ENCODE measurements at places on chromosomes 4 and X.

- DNase-seq, result peak; percentile 60
Observed at GRCh38 chrX:47596256-47596655, 14.0 kb downstream of the TIMP1 start.

DNA sequence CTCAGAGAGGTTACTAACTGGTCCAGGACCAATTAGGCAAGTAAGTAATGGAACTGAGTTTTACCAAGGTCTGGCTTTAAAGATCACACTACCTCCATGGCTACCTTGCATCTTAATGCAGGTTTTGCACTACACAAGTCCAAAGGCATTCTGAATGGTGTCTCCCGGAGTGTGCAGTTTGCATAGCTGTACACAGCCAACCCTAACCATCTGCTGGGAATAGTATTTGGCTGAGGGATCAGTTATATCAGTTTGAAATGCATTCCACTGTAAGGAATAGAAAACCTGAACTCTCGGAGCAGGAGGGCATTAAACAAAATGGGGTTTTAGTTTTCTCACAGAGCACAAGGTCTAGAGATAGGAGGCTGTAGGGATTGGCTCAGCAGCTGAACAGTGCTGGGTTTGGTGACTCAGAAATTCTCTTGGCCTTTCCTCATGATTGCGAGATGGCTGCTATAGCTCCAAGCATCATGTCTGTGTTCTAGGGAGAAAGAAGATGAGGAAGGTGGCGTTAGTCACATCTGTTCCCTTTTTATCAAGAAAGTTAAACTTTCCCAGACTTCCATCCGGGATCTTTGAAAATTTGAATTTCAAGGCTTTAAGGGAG, 177.1 kb downstream of the NHS start:
- peak; percentile 66 for DNase-seq

DNA sequence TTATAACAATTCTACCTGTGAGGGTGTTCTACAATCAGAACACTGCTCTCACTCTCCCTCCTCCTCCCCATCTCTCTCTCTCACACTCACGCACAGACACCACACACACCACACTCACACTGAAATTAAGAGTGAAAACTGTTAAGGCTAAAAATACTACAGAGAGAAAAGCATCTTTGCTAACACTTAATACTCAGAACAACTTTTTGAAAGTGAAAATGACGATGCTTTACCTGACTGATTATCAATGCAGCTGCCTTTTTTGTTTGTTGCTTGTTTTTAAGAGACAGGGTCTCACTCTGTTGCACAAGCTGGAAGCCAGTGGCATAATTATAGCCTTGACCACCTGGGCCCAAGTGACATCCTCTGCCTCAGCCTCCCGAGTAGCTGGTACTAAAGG, 222.4 kb downstream of the APBB2 start:
- no peak for DNase-seq

GRCh38 chr4:178192611-178193010, 750.4 kb upstream of the AGA start:
- DNase-seq, result no peak

DNA sequence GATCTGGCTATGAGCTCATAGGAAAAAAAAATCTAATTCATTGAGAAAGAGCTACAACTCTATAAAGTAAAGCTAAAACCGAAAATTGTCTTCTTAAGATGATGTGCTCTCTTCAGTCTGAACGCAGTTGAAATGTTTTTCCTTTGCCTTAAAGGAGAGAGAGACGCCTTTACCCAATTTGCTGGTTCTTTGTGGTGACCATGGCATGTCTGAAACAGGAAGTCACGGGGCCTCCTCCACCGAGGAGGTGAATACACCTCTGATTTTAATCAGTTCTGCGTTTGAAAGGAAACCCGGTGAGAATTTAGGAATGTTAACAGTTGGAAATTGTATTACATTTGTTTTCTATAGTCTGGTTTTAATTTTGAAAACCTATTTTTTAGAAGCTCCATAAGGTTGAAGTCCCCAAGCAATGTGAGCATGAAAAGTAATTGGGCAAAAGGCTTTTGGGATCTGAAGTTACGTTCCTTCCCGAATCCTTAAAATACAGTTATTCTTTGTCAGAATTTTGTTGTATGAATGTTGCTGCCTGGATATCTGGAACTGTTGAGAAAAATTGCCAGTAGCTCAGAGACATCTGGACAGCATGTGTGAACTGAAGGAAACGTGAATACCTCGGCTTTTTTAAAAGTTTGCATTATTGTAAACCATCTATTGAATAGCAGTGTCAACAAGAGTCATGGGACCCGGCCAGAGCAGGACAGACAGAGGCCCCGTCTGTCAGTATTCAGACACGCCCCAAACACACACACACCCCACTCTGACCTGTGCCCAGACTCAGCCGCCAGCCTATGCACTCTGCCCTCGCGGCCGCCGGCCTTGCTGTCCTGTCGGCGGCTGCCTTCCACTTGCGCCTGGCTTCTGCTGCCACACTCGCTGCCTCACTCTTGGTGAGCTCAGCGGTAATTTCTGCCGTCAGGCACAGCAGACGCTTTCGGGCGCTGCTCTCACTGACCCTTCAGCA, 9.9 kb downstream of the PIGG start:
- DNase-seq, result no peak

DNA sequence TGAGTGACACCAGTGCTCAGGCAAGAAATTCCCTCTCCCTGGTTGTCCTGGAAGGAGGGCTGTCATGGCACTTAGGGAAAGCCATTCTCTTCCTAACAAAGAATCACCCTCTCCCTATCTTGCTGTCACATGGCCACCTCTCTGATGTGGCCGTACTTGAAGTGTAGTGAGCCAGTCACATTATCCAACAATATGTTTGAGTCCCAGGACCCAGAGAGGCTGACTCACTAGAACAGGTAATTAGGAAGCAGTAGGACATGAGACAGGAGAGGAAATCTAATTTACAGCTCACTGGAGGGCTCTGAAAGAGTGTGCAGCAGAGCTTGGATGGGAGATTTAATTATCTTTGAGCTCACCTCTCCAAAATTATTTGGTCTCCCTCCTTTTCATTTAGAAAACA, 299.1 kb downstream of the ARHGAP24 start:
- no peak for DNase-seq

GRCh38 chr4:166481739-166482138, 608.7 kb downstream of the TLL1 start:
- DNase-seq, result peak; percentile 11

GRCh38 chr4:99722006-99722405, 64.4 kb upstream of the C4orf54 start:
- no peak for DNase-seq

DNA sequence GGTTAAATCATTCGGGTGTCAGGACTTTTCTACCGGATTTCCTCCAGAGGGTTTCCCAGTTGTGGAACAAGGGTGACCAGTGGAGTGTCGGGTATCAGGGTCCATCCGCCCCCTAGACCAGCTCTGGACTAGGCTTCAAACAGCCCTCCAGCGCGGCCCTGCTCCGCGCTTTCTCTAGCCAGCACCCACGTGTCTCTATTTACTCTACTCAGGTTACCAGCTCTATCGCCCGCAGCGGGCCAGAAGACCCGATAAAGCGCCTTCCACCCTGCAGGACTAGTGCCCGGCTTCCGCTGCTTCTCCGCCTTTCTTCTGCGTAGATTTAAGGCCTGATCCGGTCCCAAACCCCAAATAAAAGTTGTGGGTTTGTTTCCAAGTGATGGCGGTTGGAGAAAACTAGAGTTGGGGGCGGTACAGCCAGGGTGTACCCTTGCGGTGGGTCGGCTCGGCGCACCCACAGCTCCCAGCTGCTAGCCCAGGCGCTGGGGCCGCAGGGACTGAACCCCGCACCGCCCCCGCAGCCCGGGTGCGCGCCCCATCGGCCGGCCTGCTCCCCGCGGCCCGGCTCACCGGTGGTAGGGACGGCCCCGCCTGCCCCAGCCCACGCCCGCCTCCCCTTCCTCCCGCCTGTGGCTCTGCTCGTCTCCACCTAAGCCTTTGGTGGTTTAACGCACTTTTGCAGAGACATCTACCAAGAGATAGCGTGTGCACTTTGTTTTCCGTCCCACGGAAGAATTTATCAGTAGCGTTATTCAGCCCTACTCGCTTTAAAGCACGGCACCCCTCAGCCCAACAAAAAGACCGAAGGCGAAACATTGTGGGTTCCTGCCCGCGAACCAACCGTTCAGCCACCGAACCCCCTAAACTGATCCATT, 2.1 kb downstream of the LEF1 start:
- DNase-seq, result peak; percentile 26

GRCh38 chr4:61532336-61533000, 332.3 kb downstream of the ADGRL3 start:
- DNase-seq, result no peak

GRCh38 chr4:132504438-132504837, 644.7 kb upstream of the PCDH10 start:
- no peak for DNase-seq

All from fibroblast of mammary gland (primary cell).